ENCODE measurements at places on chromosomes 1 and 21.

DNA sequence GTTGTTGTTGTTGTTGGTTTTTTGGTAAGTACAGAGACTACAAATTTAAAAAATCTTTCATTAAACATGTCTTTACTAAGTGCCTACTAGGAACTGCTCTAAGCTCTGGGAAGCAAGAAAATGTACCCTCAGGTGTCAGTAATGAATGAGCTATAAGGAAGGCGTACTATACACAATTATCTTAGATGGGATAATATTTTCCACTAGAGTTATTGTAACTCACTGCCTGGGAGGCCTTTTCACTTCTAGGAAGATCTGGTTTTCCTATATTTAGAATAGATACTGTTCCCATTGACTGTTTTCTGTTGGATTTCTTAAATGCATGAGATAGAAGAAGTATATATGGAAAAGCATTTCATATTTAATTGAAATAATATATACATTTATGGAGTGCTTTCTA is 19.6 kb downstream of the CLIC4 start:
- no peak for DNase-seq

DNA sequence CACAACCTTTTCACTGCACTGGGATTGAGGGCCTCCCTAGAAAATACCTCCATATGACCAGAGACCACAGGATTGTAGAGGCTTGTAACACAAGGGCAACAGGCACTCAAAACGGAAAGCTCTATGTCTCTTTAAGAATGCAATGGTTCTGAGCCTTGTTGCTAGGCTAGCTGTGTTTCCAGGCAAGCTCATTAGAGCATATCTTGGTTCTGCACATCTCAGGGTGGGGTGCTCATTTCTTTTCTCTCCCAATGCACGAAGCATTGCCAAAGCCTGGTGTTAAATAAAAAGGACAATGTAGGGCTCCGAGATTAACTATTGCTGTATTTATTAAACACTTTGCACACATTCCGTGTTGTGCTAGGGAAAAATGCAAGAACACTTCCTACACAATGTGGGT is 315.9 kb downstream of the PRDM2 start:
- DNase-seq = no peak

DNA sequence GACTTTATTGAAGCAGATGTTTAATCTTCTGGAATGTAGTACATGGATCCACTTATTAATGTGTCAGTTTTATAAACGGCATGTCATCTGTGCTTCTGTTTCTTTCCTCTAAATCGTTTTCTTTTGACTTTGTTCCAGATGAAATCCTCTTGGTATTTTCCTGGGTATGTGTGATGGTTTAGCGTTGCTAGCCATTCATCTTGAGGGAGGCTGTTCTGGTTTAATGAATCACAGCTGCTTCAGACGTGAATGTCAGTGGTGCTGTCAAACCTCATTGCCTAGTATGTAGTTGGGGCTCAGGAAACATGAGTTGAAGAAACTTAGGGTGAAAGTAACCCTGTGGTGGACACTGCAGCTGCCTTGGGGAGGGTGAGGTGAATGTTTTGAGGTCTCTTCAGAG is 33.2 kb downstream of the KCNK1 start:
- no peak for DNase-seq

GRCh38 chr1:222307621-222308020 is 240.3 kb downstream of the HHIPL2 start:
- no peak for DNase-seq

DNA sequence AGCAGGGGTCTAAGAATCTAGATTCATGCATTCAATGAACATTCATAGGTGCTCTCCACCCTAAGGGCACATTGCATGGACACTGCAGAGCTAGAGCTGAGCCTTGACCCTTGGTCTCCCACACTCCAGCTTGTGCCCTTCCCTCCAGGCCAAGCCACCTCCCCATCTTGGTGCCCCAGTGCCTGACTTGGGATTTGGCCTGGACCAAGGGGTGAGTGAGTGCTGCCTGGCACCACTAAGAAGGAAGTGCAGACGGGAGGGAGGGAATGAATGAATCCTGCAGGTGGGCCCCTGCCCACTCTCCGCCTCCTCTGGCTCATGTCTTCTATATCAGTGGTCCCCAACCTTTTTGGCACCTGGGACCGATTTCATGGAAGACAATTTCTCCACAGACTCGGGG is 146.7 kb downstream of the TRABD2B start:
- no peak for DNase-seq

GRCh38 chr1:70518106-70518505 is 107.0 kb downstream of the CTH start:
- no peak for DNase-seq
